ENCODE measurements at places on chromosomes 6 and 20.

DNA sequence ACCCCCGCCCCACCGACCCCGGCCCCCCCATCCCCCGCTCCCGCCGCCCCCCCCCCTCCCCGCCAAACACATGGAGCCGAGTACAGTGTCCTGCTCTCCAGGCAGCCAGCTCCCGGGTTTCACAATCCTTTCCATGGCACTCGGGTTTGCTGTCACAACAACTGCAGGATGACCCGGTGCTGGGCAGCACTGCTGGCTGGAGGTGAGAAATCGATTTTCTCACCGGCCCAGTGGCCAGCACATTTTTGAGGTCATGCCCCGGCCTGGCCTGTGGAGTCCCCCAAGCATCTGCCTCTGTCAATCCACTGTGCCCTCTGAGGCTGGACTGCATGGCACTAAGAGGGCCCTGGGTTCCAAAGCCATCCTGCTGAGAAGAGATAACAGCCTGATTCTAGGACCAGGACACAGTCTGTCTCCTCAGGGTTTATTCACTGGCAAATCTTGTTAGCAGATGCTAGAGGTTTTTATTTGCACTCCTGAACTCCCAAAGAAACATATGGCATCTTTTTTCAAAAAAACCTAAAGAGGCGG, 129.5 kb downstream of the NFATC2 start:
- DNase-seq, result no peak

GRCh38 chr6:130516604-130517003, 150.8 kb downstream of the TMEM200A start:
- DNase-seq, result no peak

DNA sequence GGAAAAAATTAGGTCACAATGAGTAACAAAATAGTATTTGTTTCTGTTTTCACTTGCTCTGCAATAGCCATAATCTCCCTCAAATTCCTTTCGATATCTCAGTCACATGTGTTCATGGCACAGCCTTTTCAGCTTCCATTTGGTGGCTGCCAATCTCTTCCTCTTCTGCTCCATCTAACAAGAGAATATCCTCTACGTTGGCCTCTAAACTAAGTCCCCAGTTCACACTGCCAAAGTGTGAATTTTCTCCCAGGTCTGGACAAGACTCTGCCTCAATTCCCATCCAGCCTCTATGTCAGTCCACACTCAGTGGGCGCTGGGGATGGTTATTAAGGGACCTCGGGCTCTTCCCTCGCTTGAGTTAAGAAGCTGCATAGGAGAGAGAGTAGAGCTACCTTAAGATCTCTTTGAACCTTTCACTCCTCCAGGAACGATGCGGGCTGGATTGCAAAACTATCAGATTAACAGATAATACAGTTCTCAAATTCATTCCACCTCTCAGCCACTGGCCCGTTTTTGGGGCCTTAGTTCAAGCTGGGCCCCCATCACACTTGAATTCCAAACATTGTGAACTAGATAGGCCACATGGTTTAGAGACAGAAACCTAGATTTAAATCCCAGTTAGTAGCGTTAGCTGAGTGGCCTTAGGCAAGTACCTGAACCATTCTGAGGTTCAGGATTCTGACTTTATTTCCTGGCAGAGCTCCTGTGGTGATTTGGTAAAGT, 250.2 kb upstream of the QKI start:
- DNase-seq, result no peak

- no peak for DNase-seq
Measured at GRCh38 chr6:42984924-42985475, 630 bp downstream of the PPP2R5D start.

GRCh38 chr6:113122060-113122459, 735.1 kb upstream of the MARCKS start:
- no peak for DNase-seq

GRCh38 chr20:63100174-63100925, 93.6 kb upstream of the BHLHE23 start:
- DNase-seq, result no peak

DNA sequence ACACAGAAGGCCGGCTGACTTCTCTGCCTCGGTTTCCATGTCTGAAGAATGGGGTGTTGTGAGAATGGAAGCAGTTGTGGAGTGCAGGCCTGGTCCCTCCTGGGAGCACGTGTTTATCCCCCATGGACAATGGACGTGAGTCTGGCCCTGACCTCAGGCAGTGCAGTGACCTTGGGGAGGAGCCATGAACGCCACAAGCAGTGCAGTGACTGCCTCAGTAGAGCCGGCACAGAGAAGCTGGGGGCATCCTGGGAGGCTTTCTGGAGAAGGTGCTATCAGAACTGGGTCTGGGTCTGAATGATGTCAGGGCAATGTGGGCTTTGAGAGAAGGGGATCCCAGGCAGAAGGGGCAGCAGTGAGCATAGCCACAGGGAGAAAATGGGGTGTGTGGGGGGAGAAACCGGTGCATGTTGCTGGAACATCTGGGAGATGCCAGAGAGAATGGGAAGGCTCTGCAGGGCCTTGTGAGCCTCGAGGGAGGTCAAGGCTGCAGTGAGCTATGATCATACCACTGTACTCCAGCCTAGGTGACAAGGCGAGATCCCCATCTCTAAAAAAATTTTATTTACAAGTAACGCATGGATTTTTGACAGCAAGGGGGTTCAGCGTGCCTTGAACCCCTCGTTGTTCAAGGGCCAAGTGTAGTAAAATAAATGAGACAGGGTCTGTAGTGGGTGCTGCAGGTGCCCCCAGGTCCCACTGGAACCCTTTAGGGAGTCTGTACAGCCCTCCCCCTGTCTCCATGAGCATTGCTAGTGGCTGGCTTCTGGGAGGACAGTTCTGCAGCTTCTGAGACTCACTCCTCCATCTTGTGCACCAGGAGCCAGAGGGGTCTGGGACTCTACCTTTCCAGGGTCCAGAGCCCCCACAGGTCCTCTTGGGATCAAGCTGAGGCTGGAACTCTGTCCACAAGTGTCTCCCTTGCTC, 27.0 kb upstream of the ZBP1 start:
- no peak for DNase-seq

- no peak for DNase-seq
Measured at GRCh38 chr20:63500151-63500901, 1.4 kb upstream of the EEF1A2 start.

DNA sequence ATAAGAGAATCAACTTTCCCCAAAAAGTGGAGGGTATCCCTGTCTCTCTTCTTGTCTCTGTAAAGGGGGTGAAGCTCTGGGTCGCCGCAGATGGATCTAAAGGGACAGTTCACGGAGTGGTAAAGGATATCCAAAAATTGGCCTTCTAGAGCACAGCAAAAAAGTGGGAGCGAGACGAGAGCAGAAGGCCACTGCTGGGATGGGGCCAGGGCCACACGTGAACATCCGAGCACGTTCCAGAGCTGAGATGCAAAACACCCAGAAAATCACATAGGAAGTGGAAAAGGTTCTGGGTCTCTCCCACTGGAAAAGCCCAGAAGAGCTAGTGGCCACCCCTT, 837 bp downstream of the TRAM2 start:
- no peak for DNase-seq

DNA sequence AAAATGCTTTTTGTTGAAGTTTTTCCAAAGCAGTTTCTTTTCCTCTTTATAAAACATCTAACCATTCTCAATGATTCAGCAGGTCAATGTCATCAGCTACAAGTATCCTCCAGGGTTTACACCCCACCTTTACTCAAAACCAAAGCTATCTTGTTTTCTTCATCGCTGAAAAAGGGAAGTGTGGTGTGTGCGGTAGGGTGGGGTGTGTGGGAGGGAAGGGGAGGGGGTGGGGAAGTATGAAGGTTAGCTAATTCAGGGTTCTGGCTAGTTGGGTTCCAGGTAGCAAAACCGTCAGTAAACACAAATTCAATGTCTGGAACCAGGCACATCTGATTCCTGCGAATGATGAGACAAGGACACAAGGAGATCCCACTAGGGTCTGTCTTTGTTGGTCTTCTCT, 189.6 kb downstream of the GJA10 start:
- DNase-seq, result no peak

GRCh38 chr6:108526739-108527174, 34.0 kb upstream of the FOXO3 start:
- peak; percentile 9 for DNase-seq

- no peak for DNase-seq
Measured at GRCh38 chr6:127971945-127972391, 71.1 kb upstream of the THEMIS start.

GRCh38 chr6:19530188-19530587, 307.0 kb upstream of the ID4 start:
- no peak for DNase-seq

GRCh38 chr6:163427498-163428254, 13.2 kb downstream of the QKI start:
- DNase-seq, result no peak

GRCh38 chr6:49497304-49497703, 2.4 kb upstream of the GLYATL3 start:
- DNase-seq, result no peak

- DNase-seq, result no peak
Measured at GRCh38 chr6:68427630-68428029, 207.5 kb upstream of the ADGRB3 start.

GRCh38 chr6:51025082-51025777, 206.6 kb downstream of the TFAP2B start:
- no peak for DNase-seq

- no peak for DNase-seq
Measured at GRCh38 chr20:45444050-45444449, 25.5 kb upstream of the WFDC2 start.

DNA sequence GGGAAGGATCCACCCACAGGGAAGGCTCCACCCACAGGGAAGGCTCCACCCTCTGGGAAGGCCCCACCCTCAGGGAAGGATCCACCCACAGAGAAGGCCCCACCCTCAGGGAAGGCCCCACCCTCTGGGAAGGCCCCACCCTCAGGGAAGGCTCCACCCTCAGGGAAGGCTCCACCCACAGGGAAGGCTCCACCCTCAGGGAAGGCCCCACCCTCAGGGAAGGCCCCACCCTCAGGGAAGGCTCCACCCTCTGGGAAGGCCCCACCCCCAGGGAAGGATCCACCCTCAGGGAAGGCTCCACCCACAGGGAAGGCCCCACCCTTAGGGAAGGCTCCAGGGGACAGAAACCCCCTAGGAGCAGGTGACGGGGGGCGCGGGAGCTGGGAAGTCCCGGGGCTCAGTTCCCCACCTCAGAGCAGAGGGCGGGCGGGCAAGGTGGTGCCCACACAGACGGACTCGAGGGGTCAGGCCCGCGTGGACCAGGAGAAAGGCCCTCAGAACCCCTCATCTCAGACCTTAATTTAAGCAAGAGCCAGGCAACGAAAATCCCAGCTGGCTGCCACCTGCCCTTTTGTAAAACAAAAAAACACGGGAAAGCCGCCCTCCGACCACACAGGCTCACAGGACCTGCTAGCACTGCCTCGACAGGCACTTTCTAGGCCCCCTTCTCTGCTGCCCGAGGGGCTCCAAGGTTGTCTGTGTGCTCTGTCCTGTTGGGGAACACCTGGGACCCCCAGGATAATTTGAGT, 39.7 kb downstream of the KCNQ2 start:
- no peak for DNase-seq

DNA sequence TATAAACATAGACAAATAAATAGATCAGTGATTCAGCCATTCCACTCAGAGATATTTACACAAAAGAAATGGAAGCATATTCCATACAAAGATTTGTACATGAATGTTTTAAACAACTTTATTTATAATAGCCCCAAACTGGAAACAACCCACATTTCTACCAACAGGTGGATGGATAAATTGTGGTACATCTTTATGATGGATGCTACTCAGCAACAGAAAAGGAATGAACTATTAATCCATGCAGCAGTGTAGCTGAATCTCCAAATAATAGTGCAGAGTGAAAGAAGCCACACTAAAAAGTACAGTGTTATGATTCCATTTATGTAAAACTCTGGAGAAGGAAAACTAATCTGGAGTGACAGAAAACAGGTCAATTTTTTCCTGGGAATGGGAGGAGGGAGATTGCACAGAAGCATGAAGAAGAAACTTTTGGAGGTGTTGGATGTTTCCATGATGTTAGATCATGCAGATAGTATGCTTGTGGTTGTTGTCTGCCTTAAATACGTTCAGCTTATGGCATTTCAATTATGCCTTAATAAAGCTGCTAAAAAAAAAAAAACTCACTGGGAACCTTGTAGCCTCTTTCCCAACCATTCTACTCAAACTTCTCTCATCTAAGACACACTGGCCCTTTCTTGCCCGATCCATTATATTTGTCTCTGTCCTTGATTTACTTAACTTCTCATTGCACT, 100.9 kb downstream of the PPP1R14C start:
- no peak for DNase-seq

DNA sequence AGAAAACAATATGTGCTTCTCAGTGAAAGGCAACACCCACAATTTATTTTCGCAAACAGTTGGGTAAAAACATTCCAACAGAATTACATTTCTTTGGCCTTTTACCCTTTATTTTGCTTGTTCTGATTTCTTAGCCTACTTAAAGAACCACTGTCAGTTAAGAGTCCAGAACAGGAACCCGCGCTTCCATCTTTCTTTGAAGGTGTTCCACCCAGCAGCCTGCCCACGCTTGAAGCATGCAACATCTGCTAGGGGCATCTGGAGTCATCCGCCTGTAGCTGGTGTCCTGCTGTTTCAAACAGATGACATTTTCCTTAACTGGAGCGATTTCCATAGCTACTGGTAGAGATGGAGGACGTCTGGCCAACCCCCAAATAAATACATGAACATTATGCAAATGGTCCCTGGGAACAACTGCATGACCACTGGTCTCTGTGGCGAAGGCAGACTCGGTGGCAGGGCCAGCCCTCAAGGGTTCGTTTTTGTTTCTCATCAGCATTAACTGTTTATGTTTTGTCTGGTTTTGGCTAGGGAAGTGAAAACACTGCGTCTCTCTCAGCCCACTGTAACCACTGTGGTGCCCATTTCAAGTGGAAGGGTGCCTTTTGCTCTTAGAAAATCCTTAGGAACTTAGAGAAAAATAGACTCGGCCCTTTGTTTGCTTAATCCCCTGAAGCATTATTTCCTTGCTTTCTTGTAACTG, 51.6 kb downstream of the LAMA4 start:
- DNase-seq, result no peak

DNA sequence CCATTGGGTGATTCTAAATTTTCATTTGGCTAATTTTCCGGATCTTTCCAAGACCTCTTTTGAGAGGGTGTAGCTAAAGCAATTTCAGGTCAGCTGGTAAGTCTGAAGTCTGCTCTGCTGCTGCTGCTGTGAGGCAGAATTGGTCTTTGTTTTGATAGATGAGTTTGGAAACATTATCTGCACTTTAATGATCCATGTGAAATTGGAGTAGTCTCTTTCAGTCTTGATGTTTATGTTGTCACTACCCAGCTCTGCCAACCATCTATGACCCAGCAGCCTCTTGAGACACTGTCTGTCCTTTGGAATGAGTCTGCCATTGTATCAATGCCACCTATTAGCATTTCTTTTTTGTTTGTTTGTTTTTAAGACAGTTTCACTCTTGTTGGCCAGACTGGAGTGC, 44.1 kb downstream of the TXNDC5 start:
- DNase-seq, result no peak

- DNase-seq, result no peak
Measured at GRCh38 chr6:81694855-81695254, 57.6 kb downstream of the TENT5A start.

All from DMS79 (cell line).